ENCODE measurements at places on chromosomes 5 and 9.
A peak's percentile ranks its signal among the peaks of the same experiment; 100 is the strongest.

DNA sequence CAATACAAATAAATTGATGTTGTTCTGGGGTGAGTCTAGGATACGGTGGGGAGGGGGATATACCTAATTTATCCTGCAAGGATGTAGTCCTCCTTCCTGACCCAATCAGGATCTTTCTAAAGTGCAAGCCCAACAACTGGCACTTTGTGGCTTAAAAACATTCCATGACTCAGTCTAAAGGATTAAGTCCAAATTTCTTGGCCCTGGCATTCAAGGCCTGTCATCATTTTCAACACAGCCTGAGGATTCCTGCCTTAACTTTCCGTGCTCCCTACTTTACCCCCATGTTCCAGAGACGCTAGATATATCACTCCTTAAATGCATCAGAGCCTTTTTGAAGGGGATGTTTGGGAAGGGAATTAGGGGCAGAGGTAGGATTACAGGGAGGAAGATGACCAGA lies 1.0 kb downstream of the FAM221B start:
- no peak for DNase-seq

DNA sequence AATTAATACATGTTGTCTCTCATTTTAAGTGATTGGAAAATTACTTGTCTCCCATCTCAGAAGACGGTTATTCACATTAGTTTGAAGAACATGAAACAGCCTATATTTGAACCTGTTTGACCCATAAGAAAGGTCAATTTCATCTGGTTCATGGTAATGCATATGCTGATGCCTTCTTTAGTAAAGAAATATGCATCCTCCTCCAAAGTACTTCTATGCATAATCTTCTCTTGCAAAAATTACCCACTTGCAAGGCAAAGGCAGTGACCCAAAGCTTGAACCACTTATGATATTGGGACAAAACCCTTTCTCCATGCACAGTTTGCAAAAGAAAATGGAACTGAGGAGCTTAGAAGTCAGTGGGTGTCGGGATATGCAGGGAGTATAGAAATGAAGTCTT lies 65.4 kb upstream of the IRX1 start:
- no peak for DNase-seq

DNA sequence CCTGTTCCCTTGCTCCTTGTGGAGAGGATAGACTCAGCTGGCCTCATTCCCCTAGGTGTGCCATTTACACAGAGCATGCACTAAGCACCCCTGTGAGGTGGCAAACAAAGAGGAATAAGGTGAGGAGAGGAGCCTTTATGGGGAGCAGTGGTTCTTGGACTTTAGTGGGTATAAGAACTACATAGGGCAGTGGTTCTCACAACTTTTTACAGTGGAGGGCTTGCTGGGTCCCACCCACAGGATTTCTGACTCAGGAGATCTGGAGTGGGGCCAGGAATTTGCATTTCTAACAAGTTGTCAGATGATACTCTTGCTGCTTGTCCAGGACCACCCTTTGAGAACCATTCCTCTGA lies 42.0 kb downstream of the CSF1R start:
- DNase-seq, result no peak

DNA sequence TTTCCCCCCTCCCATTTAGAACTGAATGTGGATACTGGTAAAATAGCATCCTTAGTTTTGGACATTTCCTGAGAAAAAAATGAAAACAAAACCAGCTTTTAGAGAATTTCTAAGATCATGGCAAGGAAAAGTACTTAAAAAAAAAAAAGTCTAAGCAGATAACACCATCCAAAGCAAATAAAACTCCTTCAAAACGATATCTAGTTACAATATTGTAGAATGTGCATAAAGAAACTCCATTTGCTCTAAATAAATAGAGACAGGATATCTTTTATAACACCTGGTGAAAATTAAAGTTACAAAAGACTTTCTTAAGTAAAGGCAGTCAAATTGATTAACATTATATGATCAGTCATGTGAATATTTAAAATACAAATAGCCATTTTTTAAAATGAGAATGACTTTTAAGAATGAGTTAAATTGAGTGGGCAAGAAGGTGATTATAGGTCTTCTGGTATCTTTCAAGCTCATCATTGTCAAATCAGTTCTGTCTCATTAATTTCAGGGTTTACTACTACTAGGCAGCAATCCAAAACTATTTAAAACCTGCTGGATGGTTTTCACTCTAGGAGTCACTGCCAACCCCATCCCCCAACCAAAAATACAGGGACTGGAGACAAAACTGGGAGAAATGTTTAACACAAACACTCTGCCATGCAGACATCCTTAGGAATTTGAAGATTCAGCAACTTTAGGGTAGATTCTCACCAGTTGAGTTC lies 382.6 kb downstream of the ADGRV1 start:
- DNase-seq, result no peak

- DNase-seq, result no peak
These were observed 8.8 kb downstream of the SLC12A7 start for GRCh38 chr5:1103093-1103492.

DNA sequence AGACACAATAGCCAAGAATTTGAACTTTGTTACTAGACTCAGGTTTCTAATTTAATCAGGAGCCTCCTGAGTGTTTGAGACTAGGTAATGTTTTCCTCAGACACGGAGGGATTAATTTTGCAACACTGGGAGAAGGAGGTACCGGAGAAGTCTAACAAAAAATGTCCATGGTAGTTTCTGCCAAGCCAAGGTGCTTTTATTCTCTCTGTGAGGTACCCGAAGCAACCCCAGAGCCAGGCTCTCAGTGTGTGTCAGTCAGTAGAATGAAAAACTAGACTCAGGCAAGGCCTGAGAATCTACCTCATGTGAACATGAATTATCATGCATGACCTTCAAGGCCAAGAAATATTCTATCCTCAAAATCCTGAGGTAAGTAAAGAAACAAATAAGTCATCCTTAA lies 980.8 kb upstream of the DMAC1 start:
- DNase-seq, result no peak

- no peak for DNase-seq
These were observed 66.1 kb downstream of the CACNA1B start for GRCh38 chr9:137943655-137944054.

- DNase-seq, result no peak
These were observed 317.1 kb downstream of the ASTN2 start for GRCh38 chr9:117097761-117098160.

DNA sequence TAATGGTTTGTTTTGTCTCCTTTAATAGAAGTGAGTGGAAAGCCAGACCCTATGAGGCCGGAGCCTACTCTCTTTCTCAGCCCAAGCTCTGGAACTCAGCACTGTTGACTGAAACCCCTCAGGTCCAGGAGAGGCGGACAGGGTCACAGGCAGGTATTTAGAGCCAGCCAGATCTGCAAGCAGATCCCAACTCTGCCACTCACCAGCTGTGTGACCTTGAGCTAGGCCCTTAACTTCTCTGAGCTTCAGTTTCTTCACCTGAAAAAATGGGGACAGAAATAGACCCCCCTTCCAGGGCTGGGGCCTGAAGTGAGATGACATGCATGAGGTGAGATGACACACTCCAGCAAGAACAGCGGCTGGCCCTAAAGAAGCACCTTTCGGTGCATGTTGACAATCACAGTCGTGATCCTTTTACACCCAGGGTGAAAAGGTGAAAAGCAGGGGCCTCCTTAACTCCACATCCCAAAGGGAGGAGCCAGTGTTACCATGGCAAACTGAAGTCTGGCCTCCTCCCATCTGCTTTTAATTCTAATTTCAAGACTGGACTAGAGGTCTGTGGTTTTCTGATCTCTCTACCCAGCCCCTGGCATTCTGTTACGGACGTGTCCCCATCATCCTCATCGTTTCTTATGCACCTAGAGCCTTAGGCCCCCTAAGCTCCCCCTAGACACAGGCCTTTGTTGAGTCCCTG lies 27.2 kb downstream of the MORN5 start:
- DNase-seq, result no peak

GRCh38 chr5:127088251-127088650 lies 14.9 kb upstream of the C5orf63 start:
- DNase-seq, result peak; percentile 82

- no peak for DNase-seq
These were observed 126.2 kb downstream of the MAPKAP1 start for GRCh38 chr9:125580701-125581286.

DNA sequence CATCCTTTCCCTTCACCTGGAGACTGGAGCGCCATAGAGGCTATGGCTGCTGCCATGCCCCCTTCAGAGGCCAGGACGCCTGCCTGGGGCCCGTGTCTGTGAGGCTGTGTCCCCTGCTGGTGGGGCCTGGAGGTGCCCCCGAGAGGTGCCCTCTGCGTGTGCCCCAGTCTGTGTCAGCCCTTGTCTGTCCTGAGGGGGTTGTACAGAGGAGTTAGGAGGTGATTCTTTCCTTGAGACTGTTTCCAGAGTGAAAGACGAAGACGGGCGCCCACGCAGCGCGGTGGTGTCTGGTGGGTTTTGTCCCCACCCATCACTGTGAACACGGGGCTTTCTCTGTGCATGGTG lies 24.6 kb downstream of the TRAF2 start:
- DNase-seq, result no peak

DNA sequence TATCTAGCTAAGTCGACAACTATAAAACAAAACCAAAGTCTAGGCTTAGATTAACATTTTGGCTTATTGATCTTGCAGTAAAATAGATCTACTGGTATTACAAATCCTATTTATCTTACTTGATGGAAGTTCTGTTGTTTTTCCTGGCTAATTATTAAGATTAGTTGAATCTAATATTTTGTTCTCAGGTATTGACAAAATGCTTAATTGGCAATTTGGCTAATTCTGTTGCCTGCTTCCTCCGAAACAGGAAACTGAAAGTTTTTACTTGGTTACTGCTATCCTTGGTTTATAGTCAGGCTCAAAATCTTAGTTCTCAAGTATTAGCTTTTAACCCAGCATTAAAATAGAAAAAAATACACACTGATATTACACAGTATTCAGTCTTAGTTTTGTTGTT lies 820.5 kb downstream of the NR2F1-AS1 start:
- no peak for DNase-seq

DNA sequence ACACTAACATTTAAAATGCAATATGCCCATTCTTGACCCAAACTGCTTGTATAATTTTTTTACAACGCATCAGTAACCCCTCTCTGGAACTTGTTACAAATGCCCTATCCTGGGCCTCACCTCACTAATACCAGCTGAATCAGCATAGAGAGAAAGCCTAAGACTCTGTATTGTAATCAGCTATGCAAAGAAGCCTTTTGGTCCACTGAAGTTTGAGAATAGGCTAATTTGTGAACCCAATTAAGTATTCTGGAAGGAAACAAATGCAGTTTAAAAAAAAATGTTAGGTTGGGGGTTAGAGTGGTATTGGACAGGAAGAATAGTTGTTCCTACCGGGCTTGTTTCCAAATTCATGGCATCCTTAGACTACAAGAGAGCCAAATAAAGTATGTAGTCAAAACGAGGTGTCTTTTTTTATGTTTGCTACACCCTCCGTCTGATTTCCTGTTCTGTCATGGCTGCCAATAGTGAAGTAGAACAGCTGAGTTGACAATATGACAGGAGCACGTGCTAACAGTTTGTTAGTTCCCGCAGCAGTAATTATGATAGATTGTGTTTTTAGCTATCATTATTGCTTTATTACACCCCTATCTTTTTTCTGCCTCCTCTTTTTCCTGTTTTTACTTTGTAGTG lies 1048.7 kb upstream of the NUDT12 start:
- no peak for DNase-seq

- peak; percentile 51 for DNase-seq
These were observed 5.9 kb downstream of the LPCAT1 start for GRCh38 chr5:1517838-1518237.

GRCh38 chr9:2599896-2600295 lies 21.7 kb upstream of the VLDLR start:
- no peak for DNase-seq

- no peak for DNase-seq
These were observed 2336.0 kb upstream of the ACO1 start for GRCh38 chr9:30048396-30048795.

DNA sequence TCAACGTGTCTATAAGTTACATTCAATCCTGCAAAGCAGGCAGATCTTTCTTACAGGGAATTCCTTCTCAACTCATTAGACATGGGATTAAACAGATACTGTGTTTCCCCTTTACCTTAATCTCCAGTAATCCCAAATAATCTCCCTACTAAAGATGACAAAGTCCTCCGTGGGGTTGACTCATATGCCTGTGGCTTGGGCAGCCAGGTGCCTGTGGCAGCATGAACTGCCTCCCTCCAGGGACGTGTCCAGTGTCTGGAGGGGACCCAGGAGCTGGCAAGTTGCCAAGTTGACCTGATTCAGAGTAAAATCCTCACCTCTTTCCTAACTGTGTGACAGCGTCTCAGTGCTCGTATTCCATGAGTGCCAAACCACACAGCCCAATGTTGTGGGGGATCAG lies 94.6 kb upstream of the PTCH1 start:
- no peak for DNase-seq

- DNase-seq, result no peak
These were observed 148.3 kb downstream of the CMYA5 start for GRCh38 chr5:79837761-79838551.

DNA sequence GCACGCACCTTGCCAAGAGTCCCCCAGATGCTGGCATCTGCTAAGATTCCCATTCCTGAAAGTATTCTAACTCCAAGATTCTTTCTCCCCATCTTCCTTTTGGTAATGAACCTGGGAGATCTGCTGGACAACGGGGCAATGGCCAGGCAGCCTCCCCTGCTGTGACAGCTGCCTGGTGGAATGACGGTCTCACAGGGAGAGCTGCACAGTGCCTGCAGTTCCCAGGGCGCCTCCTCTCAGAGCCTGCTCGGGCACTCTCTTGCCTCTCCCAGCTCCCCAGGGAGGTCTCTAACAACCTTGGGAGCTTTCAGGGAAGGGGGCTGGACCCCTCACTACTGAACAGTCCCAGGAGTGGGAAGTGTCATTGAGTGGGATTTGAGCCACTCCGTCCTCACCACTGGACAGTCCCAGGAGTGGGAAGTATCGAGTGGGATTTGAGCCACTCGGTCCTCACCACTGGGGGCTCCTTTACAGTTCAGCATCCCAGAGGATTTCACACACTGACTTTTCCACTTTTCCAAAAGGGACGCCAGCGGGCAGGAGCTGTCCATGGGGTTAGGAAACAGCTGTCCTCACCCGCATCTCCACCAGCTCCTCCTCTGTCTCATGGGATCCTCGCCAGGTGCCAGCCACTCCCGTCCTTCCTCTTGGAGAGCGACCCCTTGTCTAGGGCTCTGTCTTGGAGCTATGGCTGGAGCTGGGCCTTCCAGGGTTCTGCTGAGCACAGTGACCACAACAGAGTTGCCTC lies 65.7 kb downstream of the ADAMTS2 start:
- DNase-seq, result no peak

GRCh38 chr5:61280205-61280604 lies 51.9 kb upstream of the ZSWIM6 start:
- peak; percentile 79 for DNase-seq

- no peak for DNase-seq
These were observed 69.0 kb downstream of the SECISBP2 start for GRCh38 chr9:89387197-89387849.

GRCh38 chr9:129987047-129987446 lies 55.9 kb downstream of the FNBP1 start:
- peak; percentile 44 for DNase-seq

Measured in suppressor macrophage treated with lipopolysaccharide for 1 hour (primary cell).